ENCODE measurements at places on chromosomes 1 and 21. TPM values are rescaled to one million over a fixed set of nuclear protein-coding genes. Genes with fewer than 3 reads are reported as not detected.
A peak's percentile ranks its signal among the peaks of the same experiment; 100 is the strongest.

- DNase-seq: no peak
- no peak overlapping the region for H3K4me3 ChIP-seq
- peak overlapping the region; percentile 19 for H3K27ac ChIP-seq
Measured at GRCh38 chr21:38477226-38477625, 21.1 kb downstream of the ERG start.

GRCh38 chr21:38376235-38376634 is 119.4 kb downstream of the KCNJ15 start:
- peaks cover 14% of the 10 kb centered on the region for H3K4me1 ChIP-seq
- H3K4me3 ChIP-seq: peak overlapping the region; percentile 25
- H3K27me3 ChIP-seq: no peaks in the 10 kb centered on the region

DNA sequence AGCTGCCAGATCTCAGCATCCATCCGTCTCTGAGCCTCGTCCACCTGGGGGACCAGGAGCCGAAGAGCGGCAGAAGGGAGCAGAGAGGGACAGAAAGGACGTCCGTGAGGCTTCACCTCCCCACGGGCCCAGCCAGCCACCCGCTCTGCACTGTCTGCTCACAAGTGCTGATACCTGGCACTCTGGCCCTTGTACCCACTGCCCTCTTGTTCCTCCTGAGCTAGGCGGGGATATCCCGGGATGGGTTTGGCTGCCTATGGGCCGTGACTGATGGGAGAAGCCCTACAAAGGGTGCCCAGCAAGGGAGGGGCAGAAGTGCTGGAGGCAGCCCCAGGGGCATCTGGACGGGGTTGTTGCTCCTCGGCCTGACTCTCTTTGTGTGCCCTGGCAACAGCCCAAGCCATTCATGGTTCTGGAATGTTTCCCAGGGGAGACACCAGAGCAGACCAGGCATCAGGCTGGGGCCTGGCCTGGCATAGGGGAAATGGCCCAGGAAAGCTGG is 57.6 kb downstream of the LDLRAD2 start:
- no peak overlapping the region for H3K27ac ChIP-seq
- peak; percentile 59 for DNase-seq
- H3K4me3 ChIP-seq: no peak overlapping the region
- H3K4me1 ChIP-seq: peaks cover 9% of the 10 kb centered on the region
- no peaks in the 10 kb centered on the region for H3K27me3 ChIP-seq

Gene AMY1C
- total RNA-seq: 32.2 TPM

Gene GJB3
- not detected for total RNA-seq

GRCh38 chr1:32701951-32702598 is 495 bp downstream of the SYNC start:
- no peaks in the 10 kb centered on the region for H3K27me3 ChIP-seq
- H3K4me1 ChIP-seq: peaks cover 20% of the 10 kb centered on the region
- H3K36me3 ChIP-seq: no peaks in the 10 kb centered on the region
- peak overlapping the region; percentile 73 for H3K4me3 ChIP-seq

Gene GIPC2
- 4.1 TPM for total RNA-seq

Gene CDC42BPA
- 27.8 TPM for total RNA-seq

GRCh38 chr1:102262994-102263393 is 266.3 kb upstream of the OLFM3 start:
- no peaks in the 10 kb centered on the region for H3K27me3 ChIP-seq
- H3K36me3 ChIP-seq: no peaks in the 10 kb centered on the region
- no peaks in the 10 kb centered on the region for H3K4me1 ChIP-seq
- DNase-seq: no peak
- H3K27ac ChIP-seq: no peak overlapping the region

Gene UTS2
- not detected for total RNA-seq

- H3K4me1 ChIP-seq: no peaks in the 10 kb centered on the region
- H3K36me3 ChIP-seq: peaks cover 14% of the 10 kb centered on the region
- H3K27ac ChIP-seq: no peak overlapping the region
- no peak overlapping the region for H3K4me3 ChIP-seq
Measured at GRCh38 chr1:109630081-109630897, 10.7 kb downstream of the AMPD2 start.

DNA sequence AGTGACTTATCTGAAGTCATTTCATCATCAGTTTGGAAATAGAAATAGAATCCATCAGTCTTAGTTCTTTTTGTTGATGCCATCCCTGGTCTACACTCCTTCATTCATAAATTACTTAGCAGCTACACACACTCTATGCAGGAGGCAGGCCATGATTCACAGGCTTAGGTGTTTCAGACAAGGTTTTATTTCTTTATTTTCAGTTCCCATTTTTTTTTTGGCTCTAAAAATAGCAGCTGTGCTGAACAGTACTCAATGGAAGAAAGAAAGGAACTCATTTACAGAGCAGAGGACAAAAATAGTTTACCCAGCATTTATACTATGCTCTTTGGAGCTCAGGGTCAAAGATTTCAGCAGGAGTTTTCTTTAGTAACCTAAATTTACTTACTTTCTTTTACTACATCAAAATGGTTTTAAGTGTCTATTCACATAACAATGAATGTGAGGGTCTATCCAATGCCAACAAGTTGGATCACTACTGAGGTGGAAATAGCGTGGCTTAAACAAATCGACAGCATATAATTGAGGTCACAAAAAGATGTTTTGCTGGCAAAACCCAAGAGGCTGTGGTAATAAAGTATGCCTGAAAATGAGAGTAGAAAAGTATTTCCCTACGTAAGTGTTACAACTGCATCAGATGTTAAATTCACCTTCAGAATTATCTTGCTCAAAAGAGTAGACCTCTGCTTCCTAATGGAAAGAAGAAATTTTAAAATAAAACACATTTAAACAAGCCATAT is 7.7 kb downstream of the KRTAP19-8 start:
- no peak overlapping the region for H3K27ac ChIP-seq
- no peak overlapping the region for H3K4me3 ChIP-seq
- no peaks in the 10 kb centered on the region for H3K27me3 ChIP-seq
- no peaks in the 10 kb centered on the region for H3K4me1 ChIP-seq
- no peak for DNase-seq

- H3K4me3 ChIP-seq: no peak overlapping the region
- no peaks in the 10 kb centered on the region for H3K4me1 ChIP-seq
- H3K27ac ChIP-seq: no peak overlapping the region
- H3K36me3 ChIP-seq: no peaks in the 10 kb centered on the region
Measured at GRCh38 chr21:34180826-34181359, 107.5 kb downstream of the MRPS6 start.

DNA sequence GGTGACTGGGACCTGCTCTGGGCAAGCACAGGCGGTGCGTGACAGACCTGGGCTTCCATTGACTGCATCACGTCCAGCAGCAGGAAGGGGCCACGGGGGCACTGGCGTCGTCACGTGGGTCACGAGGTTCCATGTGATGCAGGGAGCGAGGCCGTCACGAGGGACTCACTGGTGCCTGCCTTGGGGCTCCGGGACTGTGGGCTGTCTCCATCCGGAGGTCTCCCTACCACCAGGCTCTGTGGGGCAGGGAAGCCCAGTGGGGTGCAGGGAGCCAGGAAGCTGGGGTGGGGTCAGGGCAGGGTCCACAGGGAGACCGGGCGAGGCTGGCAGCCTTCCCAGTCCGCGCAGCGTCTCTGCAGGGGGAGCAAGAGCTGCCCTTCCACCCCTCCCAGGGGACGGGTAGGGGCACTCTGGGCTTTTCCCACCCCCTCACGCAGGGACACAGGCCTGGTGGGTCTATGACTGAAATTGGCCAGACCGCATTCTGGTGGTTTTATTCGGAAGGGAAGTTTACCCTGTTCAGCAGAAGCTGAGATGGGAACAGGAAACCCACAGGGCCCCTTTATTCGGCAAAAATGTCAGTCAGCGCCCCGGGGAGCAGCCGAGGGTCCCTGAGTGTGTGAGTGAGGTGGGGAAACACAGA is 416 bp upstream of the TNFRSF14 start:
- DNase-seq: peak; percentile 92
- peaks cover 29% of the 10 kb centered on the region for H3K36me3 ChIP-seq
- H3K27ac ChIP-seq: peak overlapping the region; percentile 90
- peaks cover 36% of the 10 kb centered on the region for H3K4me1 ChIP-seq

DNA sequence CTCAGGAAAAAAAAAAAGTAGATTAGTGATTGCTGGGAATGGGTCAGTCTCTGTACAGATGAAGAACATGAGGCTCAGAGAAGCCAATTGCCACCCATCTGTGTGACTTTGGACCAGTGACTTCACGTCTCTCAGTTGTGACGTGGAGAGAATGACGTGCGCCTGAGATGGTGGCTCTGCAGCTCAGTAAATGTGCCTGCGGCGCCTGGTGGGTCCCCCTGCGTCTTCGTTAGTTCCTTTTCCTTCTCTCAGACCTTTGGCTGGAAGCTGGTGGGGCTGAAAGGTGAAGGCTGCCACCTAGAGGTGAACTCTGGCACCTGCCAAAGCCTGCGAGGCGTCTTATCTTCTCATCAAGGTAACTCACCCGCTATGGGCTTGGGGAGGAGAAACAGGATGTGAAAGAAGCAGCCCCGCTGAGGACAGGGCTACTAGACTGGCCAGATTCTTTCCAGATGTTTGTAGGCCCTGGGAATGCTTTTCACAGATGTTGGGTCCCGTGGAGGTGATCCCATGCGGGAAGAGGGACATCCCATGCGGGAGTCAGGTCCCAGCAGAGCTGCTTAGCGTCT is 8.7 kb upstream of the E2F2 start:
- peaks cover 11% of the 10 kb centered on the region for H3K4me1 ChIP-seq
- no peak overlapping the region for H3K4me3 ChIP-seq
- no peaks in the 10 kb centered on the region for H3K27me3 ChIP-seq
- no peak for DNase-seq

- no peak for DNase-seq
- H3K27ac ChIP-seq: no peak overlapping the region
- H3K4me1 ChIP-seq: no peaks in the 10 kb centered on the region
- H3K4me3 ChIP-seq: no peak overlapping the region
- H3K27me3 ChIP-seq: no peaks in the 10 kb centered on the region
Measured at GRCh38 chr1:44653107-44653964, 20.9 kb downstream of the TMEM53 start.

- no peak for DNase-seq
- H3K27ac ChIP-seq: no peak overlapping the region
- H3K27me3 ChIP-seq: no peaks in the 10 kb centered on the region
- H3K4me1 ChIP-seq: no peaks in the 10 kb centered on the region
Measured at GRCh38 chr1:195701149-195701548, 907.1 kb downstream of the KCNT2 start.

Gene RGSL1
- total RNA-seq: not detected

GRCh38 chr1:9589719-9590157 is 1.0 kb downstream of the TMEM201 start:
- no peak for DNase-seq
- H3K4me3 ChIP-seq: peak overlapping the region; percentile 55
- H3K27me3 ChIP-seq: no peaks in the 10 kb centered on the region
- no peaks in the 10 kb centered on the region for H3K36me3 ChIP-seq

Gene ACOT11
- total RNA-seq: 8.9 TPM

Gene EPHA2
- total RNA-seq: 53.5 TPM

GRCh38 chr1:219938706-219939105 is 10.3 kb upstream of the SLC30A10 start:
- H3K27ac ChIP-seq: no peak overlapping the region
- H3K4me3 ChIP-seq: no peak overlapping the region
- no peaks in the 10 kb centered on the region for H3K27me3 ChIP-seq
- no peaks in the 10 kb centered on the region for H3K36me3 ChIP-seq

Gene SLC50A1
- 44.9 TPM for total RNA-seq

DNA sequence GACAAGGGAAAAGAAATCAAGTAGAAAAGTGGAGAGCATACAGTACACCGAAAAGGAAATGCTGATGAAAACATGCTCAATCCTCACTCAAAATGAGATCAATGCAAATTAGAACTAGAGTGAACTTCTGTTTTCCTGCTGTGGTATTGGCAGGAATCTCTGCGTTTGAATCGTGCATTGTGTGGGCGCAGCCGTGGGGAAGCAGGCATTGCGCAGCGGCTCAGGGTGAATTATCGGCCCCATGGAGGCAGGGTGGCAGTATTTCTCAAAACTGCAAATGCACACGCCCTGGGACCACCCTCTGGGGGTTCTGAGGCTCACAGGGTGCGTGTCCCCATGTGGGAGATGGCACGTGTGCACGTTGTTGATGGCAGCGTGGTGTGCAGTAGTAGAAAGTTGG is 140.6 kb downstream of the PEX14 start:
- H3K4me3 ChIP-seq: no peak overlapping the region
- peaks cover 3% of the 10 kb centered on the region for H3K36me3 ChIP-seq
- no peaks in the 10 kb centered on the region for H3K4me1 ChIP-seq
- H3K27ac ChIP-seq: no peak overlapping the region

- H3K4me1 ChIP-seq: no peaks in the 10 kb centered on the region
- H3K36me3 ChIP-seq: no peaks in the 10 kb centered on the region
- H3K4me3 ChIP-seq: no peak overlapping the region
- no peak for DNase-seq
Measured at GRCh38 chr1:243748706-243749283, 101.2 kb downstream of the AKT3 start.

DNA sequence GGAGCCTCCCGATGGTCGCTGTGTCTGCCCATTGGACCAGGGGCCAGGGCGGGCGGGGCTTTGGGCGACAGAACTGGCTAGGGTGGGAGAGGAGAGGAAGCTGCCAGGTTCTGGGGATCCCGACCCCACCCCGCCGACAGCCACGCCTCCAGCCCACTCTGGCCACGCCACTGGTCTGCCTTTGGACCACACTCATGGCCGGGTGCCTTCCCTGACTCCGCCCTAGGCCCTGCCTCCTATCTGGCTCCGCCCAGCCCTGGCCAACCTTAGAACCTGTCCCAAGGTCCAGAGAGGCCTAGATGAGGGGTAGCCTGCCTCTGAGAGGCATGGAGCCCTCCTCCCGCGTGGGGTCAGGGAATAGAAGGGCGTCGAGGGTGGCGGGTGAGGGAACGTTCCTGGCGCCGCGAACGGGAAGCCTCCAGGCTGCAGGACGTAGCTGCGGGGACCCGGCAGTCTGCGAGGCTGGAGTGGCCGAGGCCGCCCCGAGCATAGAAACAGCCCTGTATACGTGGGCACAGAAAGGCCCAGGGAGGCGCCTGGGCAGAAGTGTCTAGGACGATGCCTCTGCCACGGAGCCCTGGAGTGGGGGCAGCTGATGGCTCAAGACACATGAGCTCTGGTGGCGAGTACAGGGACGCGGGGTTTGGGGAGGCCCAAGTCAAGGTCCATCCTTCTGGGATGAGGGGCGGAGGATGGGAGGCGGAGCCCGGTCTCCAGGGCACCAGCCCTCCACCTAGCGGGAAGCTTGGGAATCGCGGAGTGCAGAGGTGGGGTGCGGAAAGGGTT is 11.5 kb upstream of the COL16A1 start:
- H3K4me1 ChIP-seq: peaks cover 16% of the 10 kb centered on the region
- no peaks in the 10 kb centered on the region for H3K27me3 ChIP-seq
- DNase-seq: peak; percentile 94
- no peaks in the 10 kb centered on the region for H3K36me3 ChIP-seq
- peak overlapping the region; percentile 45 for H3K4me3 ChIP-seq
- peak overlapping the region; percentile 82 for H3K27ac ChIP-seq

Data from upper lobe of left lung (tissue), 6 donors.